Activated CD4-positive, alpha-beta memory T cell treated with anti-CD3 and anti-CD28 coated beads, Interleukin-2, amount 10 ng/mL, durations not matched to agents 7 days and 5 days (primary cell): ENCODE measurements at places on chromosomes 2 and 18. TPM values are rescaled to one million over a fixed set of nuclear protein-coding genes. Genes with fewer than 3 reads are reported as not detected.
A peak's percentile ranks its signal among the peaks of the same experiment; 100 is the strongest.

DNA sequence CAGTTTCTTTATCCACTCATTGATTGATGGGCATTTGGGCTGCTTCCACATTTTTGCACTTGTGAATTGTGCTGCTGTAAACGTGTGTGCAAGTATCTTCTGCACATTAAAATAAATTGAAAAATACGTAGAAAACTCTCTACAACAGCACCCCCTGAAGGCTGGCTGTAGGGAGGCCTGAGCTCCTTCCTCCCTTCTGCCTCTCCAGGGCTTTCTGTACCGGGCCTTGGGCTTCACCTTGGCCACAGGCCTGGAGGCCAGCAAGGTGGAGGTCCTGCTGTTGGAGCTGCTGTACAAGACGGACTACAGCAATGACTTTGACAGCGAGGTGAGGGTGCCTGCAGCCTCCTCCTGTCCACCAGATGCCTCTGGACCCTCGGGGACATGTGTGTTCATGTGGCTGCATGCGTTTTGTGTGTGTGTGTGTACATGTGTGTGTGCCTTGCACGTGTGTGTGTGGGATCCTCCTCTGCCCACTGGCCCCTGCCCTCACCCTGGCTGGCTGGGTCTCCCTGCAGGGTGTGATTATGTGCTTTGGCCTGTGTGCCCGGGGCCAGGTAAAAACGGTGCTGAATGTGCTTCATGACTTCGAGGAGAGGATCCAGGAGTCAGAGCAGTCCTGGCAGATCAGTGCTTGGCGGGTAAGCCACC, 29.2 kb downstream of the MROH2A start:
- no peak overlapping the region for H3K4me3 ChIP-seq
- no peak overlapping the region for H3K27ac ChIP-seq
- no peaks in the 10 kb centered on the region for H3K36me3 ChIP-seq
- no peaks in the 10 kb centered on the region for H3K4me1 ChIP-seq

DNA sequence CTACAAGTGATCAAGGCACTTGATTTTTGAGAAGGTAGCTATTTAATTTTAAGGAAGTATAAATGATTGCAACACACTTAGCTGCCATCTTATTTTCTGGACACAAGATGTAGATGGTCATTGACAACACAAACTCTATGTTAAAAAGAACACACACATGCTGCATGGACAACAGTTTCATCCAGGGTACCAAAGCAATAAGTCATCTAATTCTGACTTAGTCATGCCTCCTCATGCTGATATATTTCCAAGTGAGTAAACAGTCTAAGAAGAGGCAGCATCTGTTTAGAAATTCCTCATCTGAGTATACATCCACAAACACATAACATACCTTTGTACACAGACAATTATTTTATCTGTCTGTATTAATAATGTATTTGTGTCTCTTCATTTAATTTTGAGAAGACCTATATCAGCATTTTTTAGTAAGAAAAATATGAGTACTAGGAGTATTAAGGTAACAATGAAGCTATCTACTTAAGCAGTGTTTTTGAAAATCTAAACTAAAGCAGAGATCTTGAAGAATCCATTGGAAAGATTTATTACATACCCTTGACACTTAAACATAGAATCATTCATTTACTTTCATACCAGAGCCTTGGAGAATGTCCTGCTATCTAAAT, 84.9 kb downstream of the SCN1A start:
- H3K4me1 ChIP-seq = no peaks in the 10 kb centered on the region
- H3K4me3 ChIP-seq = no peak overlapping the region

Gene AQP12A
- total RNA-seq = not detected

GRCh38 chr2:69175790-69176715, 163.1 kb downstream of the ANTXR1 start:
- no peak overlapping the region for H3K27ac ChIP-seq
- H3K4me1 ChIP-seq = no peaks in the 10 kb centered on the region

GRCh38 chr2:11598228-11598731, 64.4 kb downstream of the GREB1 start:
- H3K27me3 ChIP-seq = peaks cover 3% of the 10 kb centered on the region
- H3K4me1 ChIP-seq = no peaks in the 10 kb centered on the region
- no peak overlapping the region for H3K4me3 ChIP-seq
- no peak for DNase-seq
- no peaks in the 10 kb centered on the region for H3K36me3 ChIP-seq

GRCh38 chr18:58269931-58270330, 225.9 kb downstream of the NEDD4L start:
- peaks cover 2% of the 10 kb centered on the region for H3K27me3 ChIP-seq
- H3K4me1 ChIP-seq = peaks cover 6% of the 10 kb centered on the region
- DNase-seq = no peak
- H3K27ac ChIP-seq = no peak overlapping the region
- no peak overlapping the region for H3K4me3 ChIP-seq
- H3K36me3 ChIP-seq = no peaks in the 10 kb centered on the region

Gene SCYGR8
- total RNA-seq = not detected

- peaks cover 61% of the 10 kb centered on the region for H3K4me1 ChIP-seq
- no peak overlapping the region for H3K27ac ChIP-seq
- DNase-seq = no peak
- no peak overlapping the region for H3K4me3 ChIP-seq
Observed at GRCh38 chr18:63191413-63191812, 128.2 kb downstream of the BCL2 start.

Gene PRSS56
- total RNA-seq = not detected

DNA sequence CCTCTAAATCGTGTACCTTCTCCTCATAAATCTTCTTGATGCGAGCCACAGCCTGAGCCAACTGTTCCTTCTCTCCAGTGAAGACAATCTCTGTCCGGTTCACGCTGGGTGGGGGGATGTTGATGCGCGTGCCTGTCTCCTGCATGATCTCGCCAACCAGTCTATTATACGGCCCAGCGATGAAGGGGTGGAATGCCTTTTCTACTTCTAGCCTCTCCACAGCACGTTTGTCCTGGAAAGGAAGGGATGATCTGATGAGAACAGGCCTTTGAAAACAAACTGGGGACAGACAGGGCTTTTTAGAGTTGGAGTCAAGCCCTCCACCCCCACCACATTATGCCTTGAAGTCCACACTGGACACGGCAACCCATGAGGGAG, 59.3 kb downstream of the HDLBP start:
- H3K4me1 ChIP-seq = peaks cover 7% of the 10 kb centered on the region
- H3K27ac ChIP-seq = no peak overlapping the region
- peaks cover 67% of the 10 kb centered on the region for H3K36me3 ChIP-seq
- H3K27me3 ChIP-seq = no peaks in the 10 kb centered on the region
- no peak for DNase-seq

Gene DNAJC5G
- not detected for total RNA-seq

DNA sequence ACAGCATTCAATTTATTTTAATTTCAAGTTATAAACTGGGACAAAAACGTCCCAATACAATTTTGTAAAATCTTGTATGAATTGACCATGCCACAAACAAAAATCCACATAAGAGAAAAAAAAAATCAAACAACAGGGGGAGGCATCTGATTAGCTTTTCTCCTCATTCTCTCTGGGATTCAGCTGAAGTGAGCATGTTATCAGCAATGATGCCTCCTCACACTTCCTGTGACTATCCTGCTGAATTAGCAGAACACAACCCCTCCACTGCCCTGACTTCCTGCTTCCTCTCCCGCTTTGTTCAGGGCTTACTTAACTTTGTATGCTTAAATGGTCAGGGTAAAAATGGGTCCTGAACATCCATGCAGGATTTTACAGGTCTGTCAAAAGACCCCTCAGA, 132.2 kb upstream of the ITGB6 start:
- no peaks in the 10 kb centered on the region for H3K27me3 ChIP-seq
- H3K36me3 ChIP-seq = peaks cover 14% of the 10 kb centered on the region
- H3K27ac ChIP-seq = peak overlapping the region; percentile 77
- no peak overlapping the region for H3K4me3 ChIP-seq
- peaks cover 86% of the 10 kb centered on the region for H3K4me1 ChIP-seq

DNA sequence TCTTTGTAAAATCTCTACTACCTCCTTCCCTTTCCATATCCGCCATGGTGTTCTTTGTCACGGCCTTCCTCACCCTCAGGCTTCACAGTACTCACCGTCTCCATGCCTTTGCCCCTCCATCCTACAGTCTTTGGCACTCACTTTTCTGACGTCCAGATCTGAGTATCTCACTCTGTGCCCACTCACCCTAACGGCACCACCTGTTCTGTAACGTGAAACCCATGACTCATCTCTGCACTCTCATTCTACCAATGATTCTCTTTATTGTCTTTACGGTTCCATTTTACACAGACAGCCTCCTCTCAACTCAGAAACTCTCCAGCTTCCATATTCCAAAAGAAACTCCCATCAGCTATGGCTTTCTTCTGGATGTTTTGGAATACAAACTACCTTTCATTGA, 56.7 kb downstream of the NETO1 start:
- H3K4me3 ChIP-seq = no peak overlapping the region
- H3K4me1 ChIP-seq = no peaks in the 10 kb centered on the region
- H3K27me3 ChIP-seq = no peaks in the 10 kb centered on the region
- H3K36me3 ChIP-seq = no peaks in the 10 kb centered on the region

- H3K4me3 ChIP-seq = no peak overlapping the region
- no peaks in the 10 kb centered on the region for H3K27me3 ChIP-seq
- H3K27ac ChIP-seq = no peak overlapping the region
- DNase-seq = no peak
Observed at GRCh38 chr18:55635439-55635838, 47.4 kb upstream of the TCF4 start.

Gene CASP10
- total RNA-seq = 47.8 TPM

Gene EVX2
- not detected for total RNA-seq

GRCh38 chr2:38057651-38058410, 18.1 kb downstream of the CYP1B1 start:
- DNase-seq = no peak
- peaks cover 2% of the 10 kb centered on the region for H3K36me3 ChIP-seq
- H3K27ac ChIP-seq = no peak overlapping the region
- no peaks in the 10 kb centered on the region for H3K4me1 ChIP-seq
- no peak overlapping the region for H3K4me3 ChIP-seq

GRCh38 chr18:55405893-55406406, 182.0 kb downstream of the TCF4 start:
- no peaks in the 10 kb centered on the region for H3K36me3 ChIP-seq
- H3K4me3 ChIP-seq = no peak overlapping the region
- H3K27ac ChIP-seq = no peak overlapping the region
- H3K4me1 ChIP-seq = no peaks in the 10 kb centered on the region

Gene ERFE
- not detected for total RNA-seq

GRCh38 chr2:149134335-149134923, 95.9 kb downstream of the LYPD6B start:
- no peak overlapping the region for H3K4me3 ChIP-seq
- no peak for DNase-seq
- no peaks in the 10 kb centered on the region for H3K4me1 ChIP-seq
- no peak overlapping the region for H3K27ac ChIP-seq
- H3K36me3 ChIP-seq = no peaks in the 10 kb centered on the region
- H3K27me3 ChIP-seq = peaks cover 8% of the 10 kb centered on the region

- no peak overlapping the region for H3K4me3 ChIP-seq
- DNase-seq = no peak
- H3K27ac ChIP-seq = no peak overlapping the region
Observed at GRCh38 chr2:112276954-112277353, 1.6 kb downstream of the ZC3H6 start.

DNA sequence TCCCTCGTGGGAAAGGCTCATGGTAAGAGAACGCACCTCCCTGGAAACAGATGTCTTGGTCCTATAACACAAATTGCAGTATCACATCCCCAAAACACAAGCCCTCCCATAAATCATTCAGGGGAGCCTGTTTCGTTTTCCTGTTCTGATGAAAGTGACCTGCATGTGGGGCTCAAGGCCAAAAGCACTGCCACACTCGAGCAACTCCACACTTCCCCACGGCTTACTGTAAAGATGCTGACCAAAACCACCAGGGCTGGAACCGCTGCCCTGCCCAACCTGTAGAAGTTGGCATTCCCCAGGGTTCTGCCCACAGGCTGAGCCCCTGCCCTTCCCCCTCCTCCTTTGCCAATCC, 139.7 kb downstream of the BCL11A start:
- no peak overlapping the region for H3K27ac ChIP-seq
- peaks cover 13% of the 10 kb centered on the region for H3K27me3 ChIP-seq
- no peaks in the 10 kb centered on the region for H3K4me1 ChIP-seq
- no peak for DNase-seq
- H3K36me3 ChIP-seq = no peaks in the 10 kb centered on the region

DNA sequence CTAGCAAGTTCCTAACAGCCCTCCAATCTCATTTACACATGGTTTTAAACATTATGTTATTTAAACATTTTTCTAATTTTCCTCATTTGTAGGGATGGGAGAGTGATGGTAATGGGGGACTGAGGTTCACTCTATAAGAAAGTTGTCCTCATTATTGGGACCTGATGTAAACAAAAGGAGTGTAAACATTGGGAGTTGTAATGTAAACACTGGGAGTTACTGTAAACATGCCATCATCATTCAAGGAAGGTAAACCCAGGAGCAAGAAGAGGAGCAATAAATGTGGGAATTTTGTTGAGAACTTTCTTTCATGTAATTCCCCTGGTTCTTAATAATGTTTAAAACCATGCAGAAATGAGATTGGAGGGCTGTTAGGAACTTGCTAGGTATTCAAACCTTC, 17.8 kb downstream of the RFTN2 start:
- no peak for DNase-seq
- H3K4me3 ChIP-seq = no peak overlapping the region
- H3K27ac ChIP-seq = no peak overlapping the region
- no peaks in the 10 kb centered on the region for H3K36me3 ChIP-seq
- H3K27me3 ChIP-seq = peaks cover 2% of the 10 kb centered on the region

Gene PRKAG3
- not detected for total RNA-seq
